Activated CD4-positive, alpha-beta T cell treated with anti-CD3 and anti-CD28 coated beads for 24 hours (primary cell): ENCODE measurements at places on chromosomes 3 and 15.

DNA sequence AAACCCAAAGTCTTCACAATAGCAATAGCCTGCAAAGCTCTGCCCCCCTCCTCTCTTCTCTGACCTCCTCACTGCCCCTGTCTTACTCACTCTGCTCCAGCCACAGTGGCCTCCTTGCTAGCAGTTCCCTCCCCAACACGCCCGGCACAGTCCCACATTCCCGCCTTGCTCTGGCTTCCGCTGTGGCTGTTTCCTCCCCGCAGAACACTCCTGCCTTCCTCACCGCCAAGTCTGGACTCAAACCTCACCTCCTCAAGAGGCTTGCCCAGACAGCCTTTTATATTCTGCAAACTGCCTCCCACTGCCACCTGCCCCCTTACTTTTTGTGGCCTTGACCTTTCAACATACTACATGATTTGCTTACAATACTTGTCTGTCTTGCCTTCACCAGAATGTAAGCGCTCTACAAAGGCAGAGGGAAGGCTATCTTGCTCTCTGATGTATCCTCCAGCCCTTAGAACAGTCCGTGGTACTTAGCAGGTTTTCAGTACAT lies 406 bp upstream of the MPI start:
- no peak for DNase-seq

DNA sequence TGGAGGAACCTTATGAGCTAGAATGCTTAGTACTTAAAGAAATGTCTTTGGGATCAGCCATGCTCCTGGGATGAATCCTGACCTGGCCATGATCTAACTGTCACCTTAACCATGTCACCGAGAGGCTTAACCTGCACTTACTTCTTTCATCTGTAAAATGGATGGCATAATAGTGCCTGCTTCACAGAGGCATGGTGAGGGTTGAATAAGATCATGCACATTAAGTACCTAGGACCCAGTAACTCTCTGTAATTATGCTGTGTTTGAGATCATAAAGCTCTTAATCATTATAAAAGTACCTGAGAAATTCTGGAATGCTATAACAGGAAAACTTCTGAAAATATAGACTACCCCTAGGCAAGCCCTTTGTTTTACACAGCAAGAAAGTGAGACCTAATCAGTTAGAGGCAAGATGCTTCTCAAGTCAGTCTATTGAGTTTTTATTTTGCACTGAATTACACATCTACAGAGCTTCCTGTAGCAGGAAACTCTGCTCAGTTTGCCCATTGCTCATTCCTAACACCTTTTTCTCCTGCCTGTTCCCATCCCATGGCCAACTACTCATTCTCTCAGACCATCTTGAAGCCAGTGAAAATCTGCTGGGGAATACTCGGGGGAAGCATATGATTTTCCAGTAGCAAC lies 1015.5 kb upstream of the CFAP20DC start:
- no peak for DNase-seq

GRCh38 chr15:25694823-25695312 lies 168.3 kb downstream of the ATP10A start:
- DNase-seq = no peak

DNA sequence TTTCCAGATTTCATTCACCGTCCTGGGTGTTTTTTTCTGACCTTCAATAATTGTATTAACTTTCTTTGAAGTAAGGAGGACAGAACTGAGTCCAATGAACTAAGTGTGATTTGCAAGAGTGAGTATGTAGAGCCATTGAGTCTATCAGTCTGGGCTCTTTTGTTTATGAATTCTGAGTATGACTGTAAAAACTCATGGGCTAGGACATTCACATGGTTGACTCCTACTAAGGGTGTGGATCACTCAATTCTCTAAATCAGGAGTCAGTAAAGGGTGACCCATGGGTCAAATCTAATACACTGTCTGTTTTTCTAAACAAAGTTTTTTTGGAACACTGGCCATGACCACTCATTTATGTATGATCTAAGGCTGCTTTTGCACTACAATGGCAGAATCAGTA lies 269.0 kb downstream of the ZNF385D start:
- DNase-seq = no peak

GRCh38 chr15:46848704-46849103 lies 868.6 kb upstream of the SEMA6D start:
- DNase-seq = no peak

DNA sequence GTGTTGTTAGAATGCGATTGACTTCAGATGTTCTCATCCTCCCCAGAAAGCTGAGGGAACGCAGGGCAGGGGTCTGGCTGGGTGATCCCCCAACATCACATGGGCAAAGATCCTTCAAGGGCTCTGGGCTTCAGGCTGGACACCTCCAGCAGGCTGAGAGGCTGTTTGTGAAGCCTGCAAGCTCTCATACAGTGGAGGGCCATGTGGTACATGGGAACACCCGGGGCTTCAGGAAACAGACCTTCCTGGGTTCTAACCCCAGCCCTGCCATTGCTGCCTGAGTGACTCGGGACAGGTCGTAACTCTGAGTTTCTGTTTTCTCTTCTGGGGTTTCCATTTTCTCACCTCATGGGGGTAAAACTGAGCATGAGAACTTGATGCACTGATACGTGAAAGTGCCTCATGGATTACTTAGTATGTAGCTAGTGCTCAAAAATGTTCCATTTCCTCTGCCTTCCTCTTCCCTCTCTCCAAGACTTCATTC lies 81.2 kb downstream of the TLE3 start:
- no peak for DNase-seq

DNA sequence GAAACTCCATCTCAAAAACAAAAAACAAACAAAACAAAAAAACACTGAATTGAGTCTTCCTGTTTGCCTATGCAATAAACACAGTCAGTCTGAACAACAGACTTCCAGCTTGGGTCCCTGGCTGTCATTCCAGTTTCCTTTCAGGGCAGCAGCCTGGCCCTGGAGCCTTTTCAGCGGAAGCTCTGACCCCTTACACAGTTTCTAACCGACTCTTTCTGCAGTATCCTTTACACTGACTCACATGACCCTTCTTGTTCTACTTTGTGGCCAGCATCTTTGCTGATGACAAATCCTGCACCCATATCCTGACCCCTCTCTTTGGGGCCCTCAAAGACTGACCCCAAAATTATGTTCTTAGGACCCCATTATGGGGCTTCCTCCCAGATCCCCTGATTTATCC lies 38.3 kb upstream of the INO80 start:
- no peak for DNase-seq

DNA sequence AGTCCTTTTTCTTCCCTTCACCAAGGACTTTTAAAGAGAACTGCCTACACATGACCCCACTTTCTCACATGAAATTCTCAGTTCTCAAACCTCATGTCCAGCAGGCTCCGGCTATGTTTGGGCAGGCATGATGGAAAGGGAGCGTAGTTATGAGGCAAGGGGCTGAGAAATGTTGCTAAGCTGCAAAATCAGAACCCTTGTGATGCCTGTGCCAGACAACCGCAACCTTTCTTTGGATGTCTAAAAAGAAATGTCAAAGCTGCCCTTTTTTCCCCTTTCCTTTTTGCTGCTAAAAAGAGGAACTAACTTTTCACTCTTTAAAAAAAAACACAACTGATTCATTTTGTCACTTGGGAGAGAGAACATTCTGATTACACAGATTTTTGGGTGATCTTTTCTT lies 19.2 kb downstream of the GNB4 start:
- no peak for DNase-seq

GRCh38 chr3:159923956-159924355 lies 64.7 kb upstream of the IL12A start:
- no peak for DNase-seq

DNA sequence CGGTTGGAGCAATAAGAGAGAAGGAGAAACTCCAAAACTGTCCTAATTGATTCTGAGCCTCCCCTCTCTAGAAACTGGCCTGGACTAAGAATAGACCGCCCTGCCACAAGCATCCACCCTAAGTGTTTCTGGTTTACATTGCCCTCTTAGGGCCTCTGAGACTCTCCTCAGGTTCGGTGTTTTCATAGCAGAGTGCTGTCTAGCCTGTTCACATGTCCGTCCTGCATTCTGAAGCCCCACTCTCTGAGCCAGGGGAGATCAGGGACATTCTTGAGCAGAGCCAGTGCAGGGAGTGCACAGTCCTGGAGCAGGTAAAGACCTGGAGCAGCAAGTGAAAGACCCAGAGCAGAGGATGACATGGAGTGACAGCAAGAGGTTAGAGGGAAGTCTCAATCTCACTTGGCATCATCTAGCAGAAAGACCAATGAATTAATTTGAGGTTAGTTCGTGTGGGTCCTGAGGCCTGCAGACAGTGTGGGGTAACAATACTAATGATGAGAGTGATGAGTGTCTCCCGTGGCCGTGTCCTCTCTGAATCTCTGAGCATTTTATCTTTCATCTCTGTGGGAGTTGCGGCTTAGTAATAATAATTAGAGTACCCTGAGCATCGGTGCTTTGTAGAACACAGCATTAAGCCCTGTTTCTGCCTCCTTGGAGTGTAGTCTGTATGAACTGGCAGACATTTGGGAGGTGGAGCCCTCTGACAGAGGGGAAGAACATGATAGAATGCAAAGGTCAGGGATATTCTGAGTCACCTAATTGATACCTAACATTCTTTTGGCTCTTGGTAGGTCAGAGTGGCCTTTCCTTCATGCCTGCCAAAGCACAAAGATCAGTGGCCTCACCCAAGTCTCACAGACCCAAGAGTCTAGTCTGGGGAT lies 24.6 kb downstream of the MAPKBP1 start:
- DNase-seq = no peak

- DNase-seq = no peak
Measured at GRCh38 chr3:16467393-16467792, 46.1 kb downstream of the RFTN1 start.

GRCh38 chr3:16374047-16374934 lies 109.3 kb downstream of the OXNAD1 start:
- no peak for DNase-seq

GRCh38 chr3:141629976-141630375 lies 108.1 kb upstream of the RNF7 start:
- DNase-seq = no peak

DNA sequence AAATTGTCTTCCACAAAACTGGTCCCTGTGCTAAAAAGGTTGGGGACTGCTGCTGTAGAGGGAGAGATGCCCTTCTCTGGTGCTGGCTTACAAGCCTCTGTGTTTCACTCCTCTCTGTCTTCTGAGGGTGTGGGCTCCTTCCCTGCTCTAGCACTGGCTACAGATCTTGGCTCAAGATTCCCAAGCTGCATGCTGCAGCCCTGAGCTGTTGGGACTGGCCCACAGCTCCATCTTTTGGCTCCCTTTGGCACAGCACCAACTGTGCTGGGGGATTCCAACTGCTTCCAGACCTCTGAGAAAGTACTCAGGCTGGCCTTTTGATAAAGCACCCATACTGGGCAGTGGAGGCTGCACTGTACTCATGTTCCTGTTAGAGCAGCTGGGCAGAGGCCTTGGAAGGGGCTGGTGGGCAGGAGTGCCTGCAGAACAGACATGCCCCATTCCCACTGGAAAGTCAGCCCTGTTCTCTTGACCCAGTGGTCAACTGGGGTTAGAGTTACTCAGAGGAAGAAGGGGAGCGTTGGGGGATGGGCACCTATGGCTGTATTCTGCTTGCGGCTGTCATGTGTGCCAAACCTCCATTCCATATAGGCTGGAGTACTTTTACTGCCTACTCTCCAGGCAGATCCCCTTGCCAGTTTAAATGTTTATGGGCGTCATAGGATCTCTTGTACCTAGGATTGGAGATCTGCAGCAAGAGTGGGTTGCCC lies 55.7 kb downstream of the GALK2 start:
- DNase-seq = no peak

- DNase-seq = no peak
Measured at GRCh38 chr3:111200027-111200426, 128.4 kb downstream of the NECTIN3 start.

GRCh38 chr3:144930431-144930830 lies 958.8 kb downstream of the DIPK2A start:
- DNase-seq = no peak

- no peak for DNase-seq
Measured at GRCh38 chr3:193836918-193837317, 243.9 kb downstream of the OPA1 start.

GRCh38 chr3:171377859-171378258 lies 82.3 kb downstream of the TNIK start:
- no peak for DNase-seq

DNA sequence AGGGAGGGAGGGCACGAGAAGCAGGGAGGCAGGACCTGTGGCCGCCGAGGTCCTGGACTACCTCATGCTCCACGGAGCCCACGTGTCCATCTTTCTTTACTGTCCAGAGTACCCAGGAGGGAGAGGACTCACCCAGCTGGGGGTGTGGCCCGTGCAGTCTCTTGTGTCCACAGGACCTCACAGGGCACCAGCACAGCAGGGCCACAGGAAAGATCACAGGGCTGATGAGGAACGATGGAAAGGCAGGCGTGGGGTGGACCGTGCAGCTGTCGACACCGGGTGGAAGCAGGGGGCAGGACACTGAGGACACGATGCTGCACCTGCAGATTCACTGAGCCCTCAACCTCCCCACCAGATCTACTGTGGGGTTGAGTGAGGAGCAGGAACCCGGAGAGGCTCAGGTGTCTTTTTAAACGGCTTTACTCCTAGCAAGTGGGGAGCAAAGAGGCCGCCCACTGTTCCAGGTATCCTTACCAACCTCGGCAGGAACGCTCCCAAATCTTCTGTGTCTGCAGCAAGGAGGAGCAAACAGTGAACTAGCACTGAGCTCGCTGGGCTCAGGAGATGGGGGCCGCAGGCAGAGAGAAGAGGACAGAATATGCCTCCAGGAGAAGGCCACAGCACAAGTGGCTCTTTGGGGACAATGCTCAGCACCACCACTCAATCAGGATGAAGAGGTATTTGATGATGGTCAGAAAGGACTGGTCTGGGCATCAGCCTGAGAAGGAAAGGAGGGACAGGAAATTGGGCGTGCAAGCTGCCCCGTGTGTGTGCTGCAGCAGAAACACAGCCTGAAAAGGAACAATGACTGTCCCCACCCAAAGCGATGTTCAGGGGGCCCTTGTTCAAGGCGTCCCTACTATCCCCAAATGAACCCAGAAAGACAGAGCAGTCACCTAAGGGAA lies 198.8 kb downstream of the XXYLT1 start:
- no peak for DNase-seq

GRCh38 chr3:61964566-61964965 lies 403.2 kb downstream of the PTPRG start:
- no peak for DNase-seq

GRCh38 chr3:121642601-121643314 lies 17.9 kb downstream of the HCLS1 start:
- no peak for DNase-seq

- DNase-seq = no peak
Measured at GRCh38 chr3:90062631-90063200, 955.3 kb downstream of the EPHA3 start.

DNA sequence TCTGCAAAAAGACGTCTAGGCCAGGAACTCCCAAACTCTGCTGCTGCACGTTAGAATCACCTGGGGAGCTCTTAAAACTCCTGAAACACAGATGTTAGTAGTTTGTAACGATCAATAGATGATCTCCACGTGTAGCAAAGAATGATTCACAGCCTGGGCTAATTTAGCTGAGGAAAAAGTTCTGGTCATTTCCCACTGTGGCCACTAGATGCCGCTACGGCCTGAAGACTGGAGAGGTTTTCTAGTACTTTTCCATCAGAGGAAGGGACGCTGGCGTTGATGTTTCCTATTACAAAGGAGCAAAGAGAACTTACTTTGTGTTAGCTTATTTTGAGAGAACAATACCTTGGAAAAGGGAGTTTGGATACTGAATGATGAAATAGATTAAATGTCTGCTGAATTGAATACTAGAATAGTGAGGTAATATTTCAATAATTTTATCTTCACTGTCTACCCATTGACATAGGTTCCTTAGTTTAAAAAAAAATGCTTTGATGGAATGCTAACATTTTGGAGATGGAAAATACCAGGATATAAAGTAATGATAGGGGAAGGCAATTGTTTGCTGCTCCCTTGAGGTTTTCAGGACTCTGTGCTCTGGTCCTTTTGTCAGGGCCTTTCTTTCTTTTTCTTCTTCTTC lies 159.1 kb downstream of the P3H2 start:
- peak; percentile 68 for DNase-seq

GRCh38 chr3:58163234-58163633 lies 47.5 kb downstream of the DNASE1L3 start:
- no peak for DNase-seq
